ENCODE measurements at places on chromosomes 12 and 14.

- no peak for DNase-seq
These were observed 115.2 kb upstream of the NCOR2 start for GRCh38 chr12:124682425-124683151.

GRCh38 chr12:1776170-1776921, 44.0 kb upstream of the LRTM2 start:
- DNase-seq, result peak; percentile 71

DNA sequence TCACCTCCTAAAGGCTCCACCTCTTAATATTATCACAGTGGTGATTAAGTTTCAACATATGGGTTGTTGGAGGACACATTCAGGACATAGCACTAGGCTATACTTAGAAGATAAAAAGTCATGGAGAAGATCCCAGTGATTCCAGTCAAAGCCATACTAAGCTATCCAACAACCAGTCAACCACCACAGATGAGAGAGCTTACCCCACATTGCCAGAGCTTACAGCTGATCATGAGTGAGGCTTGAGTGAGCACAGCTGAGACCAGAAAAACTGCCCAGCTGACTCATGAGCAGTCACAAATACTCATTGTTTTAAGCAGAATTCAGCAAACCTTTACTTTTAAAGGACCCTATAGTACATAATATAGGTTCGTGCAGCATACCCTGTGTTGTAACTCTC, 85.1 kb downstream of the DRAM1 start:
- no peak for DNase-seq

DNA sequence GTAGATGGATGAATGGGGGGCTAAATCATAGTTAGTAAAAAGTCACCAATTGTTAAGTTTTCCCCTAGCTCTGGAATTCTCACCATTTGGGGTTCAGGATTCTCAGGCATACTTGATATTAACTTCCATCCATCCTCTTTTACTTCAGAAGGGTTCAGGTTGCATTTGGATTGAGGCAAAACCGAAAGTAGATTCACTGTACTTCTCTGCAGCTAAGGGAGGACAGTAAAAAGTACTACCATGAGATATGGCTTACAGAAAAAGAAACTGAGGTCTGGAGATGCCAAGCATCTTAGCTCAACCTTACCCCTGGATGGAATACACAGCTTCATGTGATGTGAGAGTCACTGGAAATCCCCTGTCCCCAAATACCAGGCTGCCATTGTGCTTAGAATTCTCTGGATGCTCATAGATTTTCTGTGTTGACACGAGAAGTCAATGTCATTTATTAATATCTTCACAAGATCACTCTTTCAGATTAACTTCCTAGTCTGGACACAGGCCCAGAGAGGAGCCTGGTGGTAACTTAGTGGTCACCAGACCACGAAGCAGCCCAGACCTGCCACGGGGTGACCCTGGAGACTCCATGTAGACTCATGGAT, 87.1 kb downstream of the SSPN start:
- DNase-seq, result no peak

GRCh38 chr14:69532561-69533340, 41.9 kb downstream of the CCDC177 start:
- no peak for DNase-seq

DNA sequence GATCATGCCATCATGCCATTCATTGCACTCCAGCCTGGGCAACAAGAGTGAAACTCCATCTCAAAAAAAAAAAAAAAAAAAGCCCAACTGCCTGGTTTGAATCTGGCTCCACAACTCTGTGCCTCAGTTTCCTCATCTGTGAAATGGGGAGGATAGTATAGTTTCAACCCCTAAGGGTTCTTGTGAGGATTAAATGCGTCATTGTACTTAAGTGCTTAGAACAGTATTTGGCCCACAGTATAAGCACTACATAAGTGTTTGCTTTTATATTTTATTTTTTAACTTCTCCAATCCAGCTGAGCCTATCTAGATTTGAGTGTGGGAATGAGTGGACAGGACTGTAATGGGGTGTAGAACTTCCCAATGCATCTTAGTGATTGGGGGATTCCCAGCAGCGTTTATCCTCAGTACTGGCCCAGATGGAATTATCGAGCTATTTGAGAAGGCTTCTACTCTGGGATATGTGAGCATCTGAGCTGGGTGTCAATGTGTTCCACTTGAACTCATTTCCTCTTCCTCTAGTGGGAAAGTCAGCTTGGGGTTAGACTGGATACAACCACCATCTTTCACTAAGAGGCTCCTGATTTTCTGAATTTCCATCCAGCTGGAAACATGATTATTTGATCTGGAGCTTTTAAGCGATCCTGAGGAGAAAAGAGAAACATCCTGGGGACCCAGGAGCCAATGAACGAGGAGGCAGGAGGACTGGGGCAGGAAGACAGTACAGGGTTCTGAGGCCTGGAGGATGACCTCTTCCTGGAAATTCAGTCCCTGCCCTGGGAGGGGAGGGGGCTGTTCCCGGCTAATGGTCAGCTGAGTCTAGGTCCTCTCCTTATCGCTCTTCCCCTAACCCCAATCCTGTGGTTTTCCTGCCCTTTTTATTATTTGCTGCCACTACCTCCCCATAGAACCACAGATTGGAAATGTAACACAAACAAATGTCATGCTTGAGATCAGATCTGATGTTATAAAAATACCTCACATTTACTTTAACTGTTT, 9.3 kb upstream of the ESPL1 start:
- DNase-seq, result no peak

GRCh38 chr14:72053651-72054050, 121.4 kb downstream of the RGS6 start:
- DNase-seq, result no peak

DNA sequence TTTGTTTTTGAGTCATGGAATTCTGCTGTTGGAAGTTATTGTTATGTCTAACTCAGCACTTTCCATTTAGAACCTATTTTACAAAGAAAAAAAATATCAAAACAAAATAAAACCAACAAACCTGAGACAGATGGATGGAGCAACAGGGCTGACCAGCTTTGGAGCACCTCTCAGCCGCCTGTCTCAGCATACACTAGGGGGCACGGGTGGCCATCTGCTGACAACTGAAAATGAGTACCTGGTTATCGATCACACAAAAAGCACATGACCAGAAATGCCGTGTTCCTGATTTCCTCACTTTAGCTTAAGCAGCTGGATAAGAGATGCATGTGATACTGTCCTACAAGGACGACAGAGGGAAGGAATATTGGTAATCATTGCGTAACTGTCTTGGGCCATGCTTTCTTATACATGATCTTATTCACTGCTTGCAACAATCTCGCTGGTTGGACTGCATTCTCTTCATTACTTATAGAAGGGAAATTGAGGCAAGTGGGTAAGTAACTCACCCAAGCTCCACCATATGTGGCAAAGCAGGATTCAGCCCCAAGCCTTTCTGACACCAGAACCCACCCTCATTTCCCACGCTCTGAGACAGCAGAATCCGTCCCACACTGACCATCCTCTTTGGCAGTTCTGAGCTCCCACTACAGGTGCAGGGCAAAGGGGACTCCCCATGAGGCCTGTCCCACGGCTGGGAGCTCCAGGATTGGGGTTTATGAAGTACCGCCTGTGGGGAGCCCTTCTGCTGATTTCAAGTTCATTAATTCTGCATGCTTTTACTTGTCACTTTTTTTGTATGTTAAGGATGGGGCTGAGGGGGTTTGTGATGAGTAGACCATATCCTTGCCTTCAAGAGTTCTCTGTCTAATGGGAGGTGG, 43.5 kb downstream of the C14orf132 start:
- DNase-seq, result peak; percentile 50

DNA sequence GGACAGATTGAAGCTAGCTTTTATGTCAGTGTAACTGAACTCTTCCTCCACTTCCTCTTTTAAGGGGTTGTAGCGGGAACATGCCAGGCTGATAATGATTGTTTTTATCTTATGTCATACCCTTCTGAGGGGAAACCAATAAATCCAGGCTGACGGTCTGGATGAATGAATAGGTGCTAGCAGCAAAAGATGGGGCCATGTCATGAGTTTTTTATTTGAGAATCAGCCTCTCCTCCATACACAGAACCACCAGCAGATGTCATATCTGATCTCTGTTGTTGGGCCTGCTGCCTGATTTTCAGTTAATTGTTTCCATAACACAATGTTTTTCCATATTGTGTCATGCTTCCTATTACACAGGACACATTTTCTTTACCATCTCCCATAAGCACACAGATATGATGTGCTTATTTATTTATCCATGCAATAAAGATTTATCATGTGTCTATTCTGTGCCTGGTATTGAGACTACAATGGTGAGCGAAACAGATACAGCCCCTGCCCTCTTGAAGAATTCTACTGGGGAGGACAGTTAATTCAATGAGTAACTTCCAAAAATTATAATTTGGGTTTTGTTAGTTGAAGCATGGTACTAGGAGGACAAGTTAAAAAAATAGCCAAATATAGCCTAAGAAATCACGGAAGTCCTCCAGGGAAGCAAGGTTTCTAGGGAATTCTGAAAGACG, 33.6 kb upstream of the CRY1 start:
- peak; percentile 73 for DNase-seq

DNA sequence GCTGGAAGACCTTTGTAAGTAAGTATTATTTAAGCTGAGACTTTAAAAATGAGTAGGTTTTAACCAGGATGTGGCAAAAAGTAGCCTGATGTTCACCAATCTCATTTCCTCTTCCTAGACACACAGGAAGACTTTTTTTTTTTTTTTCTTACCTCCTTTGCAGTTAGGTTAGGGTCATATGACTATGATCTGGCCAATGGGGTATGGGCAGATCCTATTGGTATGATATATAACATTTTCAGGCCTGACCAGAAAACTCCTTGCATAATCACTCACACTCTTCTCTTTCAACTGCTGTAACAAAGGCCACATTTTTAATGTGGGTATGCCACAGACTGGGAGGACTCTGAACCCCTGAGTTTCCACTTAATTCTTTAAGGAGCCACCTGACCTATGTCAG, 2.7 kb upstream of the RPS6KA5 start:
- no peak for DNase-seq

DNA sequence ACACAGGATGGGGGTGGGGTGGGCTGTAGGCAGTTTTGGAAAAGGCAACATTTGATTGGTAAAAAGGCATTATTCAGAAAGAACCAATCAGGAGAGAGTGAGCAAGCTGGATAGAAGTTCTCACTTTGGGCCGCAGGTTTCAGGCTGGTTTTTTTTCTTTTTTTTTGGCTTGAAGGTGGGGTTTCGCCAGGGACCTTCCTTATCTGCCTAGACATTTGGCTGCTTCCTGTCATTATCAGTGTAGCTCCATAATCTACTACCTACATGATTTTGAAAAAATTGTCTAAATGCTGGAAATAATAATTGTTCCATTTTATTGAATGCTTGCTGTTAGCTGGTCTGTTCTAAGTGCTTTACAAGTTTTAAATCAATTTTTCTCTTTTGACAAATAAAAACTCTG, 649.0 kb downstream of the TMTC2 start:
- no peak for DNase-seq

- no peak for DNase-seq
These were observed 216.4 kb downstream of the PLCZ1 start for GRCh38 chr12:18521461-18521860.

- no peak for DNase-seq
These were observed 4.5 kb upstream of the TMEM233 start for GRCh38 chr12:119589097-119589496.

- no peak for DNase-seq
These were observed 32.4 kb upstream of the PPP1R13B start for GRCh38 chr14:103879570-103880347.

- DNase-seq, result no peak
These were observed 74.3 kb downstream of the SRGAP1 start for GRCh38 chr12:63918800-63919300.

GRCh38 chr14:71487449-71487848, 444.8 kb upstream of the RGS6 start:
- no peak for DNase-seq

DNA sequence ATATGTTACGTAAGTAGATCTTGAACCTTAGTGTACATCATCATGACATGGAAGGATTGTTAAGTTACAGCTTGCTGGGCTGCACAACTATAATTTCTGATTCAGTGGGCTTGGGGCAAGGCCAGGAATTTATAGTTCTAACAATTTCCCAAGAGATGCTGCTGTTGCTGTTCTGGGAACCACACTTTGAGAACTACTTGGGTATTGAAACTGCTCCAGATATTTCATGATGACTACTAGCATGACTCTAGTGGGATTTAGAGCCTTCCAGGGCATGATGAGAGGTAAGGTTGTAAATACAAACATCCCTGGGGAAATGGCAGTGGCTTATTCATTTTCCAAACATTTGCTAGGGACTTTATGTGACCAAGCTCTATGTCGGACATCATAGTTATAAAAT, 904.8 kb upstream of the SEL1L start:
- no peak for DNase-seq

- DNase-seq, result no peak
These were observed 18.9 kb downstream of the PYROXD1 start for GRCh38 chr12:21456291-21456780.

DNA sequence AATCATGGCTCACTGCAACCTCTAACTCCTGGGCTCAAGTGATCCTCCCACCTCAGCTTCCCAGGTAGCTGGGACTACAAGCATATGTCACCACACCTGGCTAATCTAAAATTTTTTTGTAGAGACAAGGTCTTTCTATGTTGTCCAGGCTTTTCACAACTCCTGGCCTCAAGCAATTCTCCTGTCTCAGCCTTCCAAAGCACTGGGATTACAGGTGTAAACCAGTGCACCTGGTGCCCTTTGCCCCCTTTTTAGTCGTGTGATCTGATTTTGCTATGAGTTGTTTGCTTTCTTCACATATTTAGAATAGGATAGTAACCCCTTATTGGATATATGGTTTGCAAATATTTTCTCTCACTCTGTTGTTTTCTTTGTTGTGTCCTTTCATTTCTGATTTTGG, 1.7 kb upstream of the RAD52 start:
- DNase-seq, result peak; percentile 65

- DNase-seq, result no peak
These were observed 96.1 kb downstream of the PLXNC1 start for GRCh38 chr12:94244165-94245133.

GRCh38 chr12:92821142-92821541, 108.0 kb downstream of the EEA1 start:
- DNase-seq, result no peak

DNA sequence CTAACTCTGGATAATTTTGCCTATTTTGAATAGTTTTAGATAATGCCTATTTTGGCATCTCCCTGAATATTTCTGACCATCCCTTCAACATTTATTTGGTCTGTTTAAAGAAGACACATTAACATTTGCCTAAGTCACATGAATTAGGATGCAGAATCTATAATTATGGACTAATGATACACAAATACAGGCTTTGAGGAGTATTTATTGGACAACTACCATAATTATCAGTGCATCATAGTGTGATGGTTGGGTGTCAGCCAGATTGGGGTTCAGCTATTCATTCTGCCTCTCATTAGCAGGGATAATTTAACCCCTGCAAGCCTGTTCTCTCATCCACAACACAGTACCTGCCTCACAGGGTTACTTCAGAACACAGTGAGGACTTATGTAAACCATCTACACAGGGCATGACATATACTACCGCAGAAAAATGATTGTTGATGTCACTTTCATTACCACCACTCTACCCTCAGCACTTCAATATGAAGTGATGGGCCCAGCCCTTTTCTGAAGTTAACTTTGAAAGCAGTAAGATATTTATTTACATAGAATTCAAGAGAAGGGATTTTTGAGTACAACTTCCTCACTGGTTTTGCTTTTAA, 14.4 kb downstream of the PRKCH start:
- no peak for DNase-seq

Measured in NCI-H2171 treated with DMSO at 0.1 percent for 48 hours (cell line).